Left lung (tissue), 14 donors: ENCODE measurements at places on chromosomes 1 and 21. TPM values are rescaled to one million over a fixed set of nuclear protein-coding genes. Genes with fewer than 3 reads are reported as not detected.

- no peak for DNase-seq
Measured at GRCh38 chr1:39167632-39168209, 36.8 kb upstream of the MACF1 start.

DNA sequence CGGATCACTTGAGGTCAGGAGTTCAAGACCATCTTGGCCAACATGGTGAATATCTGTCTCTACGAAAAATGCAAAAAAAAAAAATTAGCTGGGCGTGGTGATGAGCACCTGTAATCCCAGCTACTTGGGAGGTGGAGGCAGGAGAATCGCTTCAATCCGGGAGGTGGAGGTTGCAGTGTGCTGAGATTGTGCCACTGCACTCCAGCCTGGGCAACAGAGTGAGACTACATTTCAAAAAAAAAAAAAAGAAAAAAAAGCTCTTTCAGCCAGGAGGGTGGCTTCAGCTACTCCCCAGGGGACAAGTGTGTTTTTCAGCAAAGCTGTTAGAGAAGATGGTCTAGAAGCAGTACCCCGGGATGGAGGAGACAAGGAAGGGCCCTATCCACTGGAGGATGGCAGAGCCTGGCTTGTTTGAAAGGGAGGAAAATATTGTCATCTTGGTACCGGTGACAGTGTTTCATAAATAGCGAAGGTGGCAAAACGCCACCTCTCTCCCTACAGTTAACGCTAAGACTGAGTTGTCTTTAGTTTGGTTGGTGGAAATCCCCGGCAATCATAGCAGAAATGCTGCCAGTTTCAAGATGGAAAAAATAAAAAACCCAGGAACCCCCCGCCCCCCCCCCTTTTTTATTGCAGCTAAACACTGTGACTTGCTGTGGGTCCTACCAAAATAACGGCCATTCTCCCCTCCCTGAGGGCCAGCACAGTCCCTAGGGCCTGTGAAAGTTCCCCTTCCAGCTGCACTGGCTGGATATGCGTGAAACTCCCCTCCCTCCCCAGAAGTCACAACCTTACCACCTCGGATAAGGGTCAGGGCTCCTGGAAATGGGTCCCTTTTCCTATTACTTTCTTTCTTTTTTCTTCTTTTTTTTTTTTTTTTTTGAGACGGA lies 3.5 kb downstream of the PIK3CD start:
- DNase-seq = no peak

GRCh38 chr1:153617663-153618062 lies 1.5 kb upstream of the S100A14 start:
- DNase-seq = peak; percentile 93

DNA sequence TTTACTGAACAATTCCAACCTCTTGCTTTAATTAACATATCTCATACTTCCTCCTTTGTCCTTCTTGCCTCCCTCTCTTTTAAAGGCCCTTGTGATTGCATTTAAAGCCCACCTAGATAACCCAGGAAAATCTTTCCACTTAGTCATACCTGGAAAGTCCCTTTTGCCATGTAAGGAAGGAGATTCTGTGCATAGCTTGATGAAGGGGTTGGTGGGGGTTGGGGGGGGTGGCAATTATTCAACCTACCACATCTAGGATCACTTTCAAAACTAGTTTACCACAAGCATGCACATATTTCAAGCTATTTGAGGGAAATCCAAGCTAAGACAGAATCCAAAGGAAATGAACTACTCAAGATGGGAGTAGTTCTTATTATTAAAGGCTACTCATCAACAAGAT lies 249.1 kb upstream of the PTBP2 start:
- no peak for DNase-seq

The PTGS2 gene
- total RNA-seq = 105 TPM
